Daoy (cell line): ENCODE measurements at places on chromosomes 16 and 17.
A peak's percentile ranks its signal among the peaks of the same experiment; 100 is the strongest.

- no peak for DNase-seq
These were observed 180.5 kb downstream of the ZNF423 start for GRCh38 chr16:49675413-49675812.

DNA sequence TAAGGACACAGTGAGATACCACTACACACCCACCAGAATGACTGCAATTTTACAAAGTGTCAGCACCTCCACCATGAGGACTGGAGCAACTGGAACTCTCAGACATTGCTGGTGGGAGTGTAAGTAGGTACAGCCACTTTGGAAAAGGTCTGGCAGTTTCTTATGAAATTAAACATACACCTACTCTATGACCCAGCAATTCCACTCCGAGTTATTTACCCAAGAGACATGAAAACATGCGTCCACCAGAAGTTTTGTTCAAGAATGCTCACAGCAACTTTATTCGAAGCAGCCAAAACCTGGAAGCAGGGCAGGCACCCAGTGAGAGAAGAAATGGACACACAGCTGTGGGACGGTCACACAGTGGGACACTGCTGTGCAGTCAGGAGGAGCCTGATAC lies 384.0 kb downstream of the SOX9 start:
- DNase-seq, result no peak

- no peak for DNase-seq
These were observed 6.4 kb downstream of the NFE2L1 start for GRCh38 chr17:48054238-48055185.

DNA sequence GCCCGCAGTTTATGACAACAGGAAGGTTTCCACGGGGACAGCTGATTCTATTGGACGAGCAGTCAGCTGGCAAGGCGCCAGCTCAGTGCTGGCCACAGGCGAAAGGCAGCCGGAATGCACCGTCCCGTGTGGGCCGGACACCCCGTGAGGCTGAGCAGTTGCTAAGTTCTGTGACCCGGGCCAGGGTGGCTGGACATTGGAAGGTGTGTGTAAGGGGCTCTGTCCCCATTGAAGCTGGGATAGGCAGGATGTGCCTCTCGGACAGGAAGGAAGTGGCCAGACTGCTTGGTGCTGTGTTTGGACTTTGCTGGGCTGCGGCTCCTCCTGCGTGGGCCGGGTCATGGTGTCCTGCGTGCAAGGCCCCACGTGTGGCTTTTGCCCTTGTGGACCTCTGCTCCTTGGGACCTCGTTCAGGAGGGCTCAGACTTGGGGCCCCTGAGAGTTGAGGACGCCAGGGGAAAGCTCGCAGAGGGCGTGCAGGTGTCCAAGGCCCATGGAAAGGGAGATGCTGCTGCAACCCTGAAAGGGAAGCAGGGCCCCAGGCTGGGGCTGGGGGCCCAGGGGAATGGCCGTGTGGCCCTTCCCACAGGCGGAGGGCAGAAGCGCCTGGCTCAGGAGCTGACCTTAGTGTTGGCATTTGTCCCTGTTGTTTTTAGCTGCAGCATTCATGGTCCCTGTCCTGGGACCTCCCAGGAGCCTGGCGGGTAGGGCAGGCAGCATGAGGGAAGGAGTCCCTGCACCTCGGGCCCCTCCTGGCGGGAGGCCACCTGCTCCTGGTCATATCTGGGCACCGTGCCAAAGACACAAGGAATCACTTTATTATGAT lies 10.0 kb downstream of the BAIAP2 start:
- DNase-seq, result peak; percentile 79

DNA sequence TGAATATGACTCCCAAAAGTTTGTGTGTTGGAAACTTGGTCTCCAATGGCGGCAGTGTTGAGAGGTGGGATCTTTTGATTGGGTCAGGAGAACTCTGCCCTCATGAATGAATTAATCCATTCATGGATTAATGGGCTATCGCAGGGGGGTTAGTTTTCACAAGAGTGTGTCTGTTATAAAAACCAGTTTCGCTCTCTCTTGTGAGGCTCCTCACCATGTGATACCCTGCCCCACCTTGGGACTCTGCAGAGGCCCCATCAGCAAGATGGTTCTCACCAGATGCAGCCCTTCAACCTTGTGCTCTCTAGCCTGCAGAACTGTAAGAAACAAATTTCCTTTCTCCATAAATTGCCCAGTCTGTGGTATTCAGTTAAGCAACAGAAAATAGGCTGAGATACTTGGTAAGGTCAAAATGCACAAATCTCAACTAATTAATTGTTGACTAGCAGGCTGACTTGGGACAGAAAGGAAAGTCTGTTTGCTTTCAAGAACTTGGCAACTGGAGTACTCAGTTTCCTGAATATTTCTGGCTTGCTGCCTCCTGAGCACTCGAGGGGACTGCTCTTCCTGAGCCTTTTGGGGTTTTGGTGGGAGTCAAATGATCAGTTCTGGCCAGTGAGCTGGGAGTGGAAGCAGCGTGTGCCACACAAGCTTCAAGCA lies 13.8 kb upstream of the CCL17 start:
- DNase-seq, result no peak
